Esophagus squamous epithelium (tissue), 5 donors: ENCODE measurements at places on chromosomes 3 and 15.

- no peak for DNase-seq
These were observed 727 bp upstream of the TM2D3 start for GRCh38 chr15:101652786-101653430.

DNA sequence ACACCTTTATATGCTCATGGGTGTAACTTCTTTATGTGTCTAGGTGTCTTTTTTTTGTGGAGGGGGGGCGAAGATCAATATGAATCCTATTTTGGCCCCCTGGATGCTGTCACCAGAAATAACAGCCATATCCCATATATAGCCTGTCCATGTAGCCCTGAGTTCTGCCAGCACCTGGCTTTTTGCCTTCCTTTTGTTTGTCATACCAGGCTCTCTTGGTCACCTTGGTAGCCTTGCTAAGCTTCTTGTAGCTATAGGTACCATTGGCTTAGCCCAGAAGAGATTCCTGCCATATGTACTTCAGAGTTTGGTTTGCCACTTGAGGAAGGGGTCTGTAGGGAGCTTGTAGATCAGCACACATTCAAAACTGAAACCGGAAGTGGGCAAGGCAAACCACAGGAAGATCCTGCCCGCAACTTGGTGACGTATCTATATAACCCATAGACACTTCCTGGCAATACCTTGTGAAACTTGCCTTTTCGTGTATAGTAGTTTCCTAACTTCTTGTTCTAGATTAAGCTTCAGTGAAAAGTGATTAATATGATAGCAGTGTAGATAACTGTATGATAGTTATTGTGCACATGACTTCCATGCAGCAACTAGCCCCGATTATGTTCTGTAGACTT lies 11.9 kb downstream of the RASA2 start:
- DNase-seq: peak; percentile 47

- no peak for DNase-seq
These were observed 33.3 kb downstream of the AMOTL2 start for GRCh38 chr3:134340982-134341365.

DNA sequence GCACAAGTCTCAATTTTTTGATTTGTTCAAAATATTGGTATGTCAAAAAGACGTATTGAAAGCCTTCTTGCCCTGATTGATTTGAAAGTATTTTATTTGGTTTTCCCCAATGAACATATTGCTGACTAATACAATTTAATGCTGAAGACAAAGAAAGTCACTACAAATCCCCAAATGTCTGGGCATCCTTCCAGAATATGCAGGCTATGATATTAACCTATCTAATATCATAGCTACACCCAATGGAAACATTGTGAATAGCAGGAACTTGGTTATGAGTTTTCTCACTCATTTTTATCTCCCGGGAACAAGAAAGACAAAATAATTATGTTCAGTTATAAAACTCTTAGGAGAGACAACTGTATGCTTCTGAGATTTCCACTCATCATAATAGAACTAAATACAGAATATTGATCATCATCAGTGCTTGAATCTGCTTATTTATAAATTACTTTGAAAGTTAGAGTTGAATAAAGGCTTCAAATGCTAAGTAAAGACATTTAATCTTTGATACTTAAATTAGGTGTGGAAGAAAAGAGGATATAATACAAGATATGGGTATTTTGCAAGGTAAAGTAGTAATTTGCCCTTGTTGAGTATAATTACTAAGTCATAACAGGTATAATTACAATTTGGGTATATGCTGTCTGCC lies 483.9 kb downstream of the RBMS3 start:
- DNase-seq: no peak

DNA sequence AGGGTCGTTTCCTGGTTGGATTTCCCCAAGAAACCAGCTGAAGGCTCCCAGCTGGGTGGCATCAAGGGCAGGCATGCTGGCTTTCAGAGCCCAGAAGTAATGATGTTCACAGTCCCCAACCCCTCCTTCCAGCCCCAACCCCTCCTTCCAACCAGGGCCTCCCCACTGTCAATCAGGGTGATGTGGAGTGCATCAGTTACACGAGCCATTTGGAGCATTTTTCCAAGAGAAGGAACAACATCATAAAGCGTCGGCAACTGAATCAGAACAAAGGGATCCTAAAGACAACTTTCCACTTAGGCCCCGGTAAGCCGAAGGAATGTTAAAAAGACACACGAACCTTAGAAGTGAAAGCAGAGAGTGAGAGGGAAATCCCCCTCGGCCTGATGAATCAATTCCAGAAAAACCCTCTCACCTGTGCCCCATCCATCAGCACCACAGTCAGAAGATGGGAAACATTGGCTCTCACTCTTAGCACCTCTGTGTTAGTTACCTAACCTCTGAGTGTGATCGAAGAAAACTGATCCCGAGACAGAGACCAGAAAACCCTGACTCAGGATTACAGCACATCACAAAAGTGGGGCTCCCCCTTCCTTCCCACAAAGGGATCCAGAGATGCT lies 101.2 kb upstream of the WNT5A start:
- DNase-seq: no peak

DNA sequence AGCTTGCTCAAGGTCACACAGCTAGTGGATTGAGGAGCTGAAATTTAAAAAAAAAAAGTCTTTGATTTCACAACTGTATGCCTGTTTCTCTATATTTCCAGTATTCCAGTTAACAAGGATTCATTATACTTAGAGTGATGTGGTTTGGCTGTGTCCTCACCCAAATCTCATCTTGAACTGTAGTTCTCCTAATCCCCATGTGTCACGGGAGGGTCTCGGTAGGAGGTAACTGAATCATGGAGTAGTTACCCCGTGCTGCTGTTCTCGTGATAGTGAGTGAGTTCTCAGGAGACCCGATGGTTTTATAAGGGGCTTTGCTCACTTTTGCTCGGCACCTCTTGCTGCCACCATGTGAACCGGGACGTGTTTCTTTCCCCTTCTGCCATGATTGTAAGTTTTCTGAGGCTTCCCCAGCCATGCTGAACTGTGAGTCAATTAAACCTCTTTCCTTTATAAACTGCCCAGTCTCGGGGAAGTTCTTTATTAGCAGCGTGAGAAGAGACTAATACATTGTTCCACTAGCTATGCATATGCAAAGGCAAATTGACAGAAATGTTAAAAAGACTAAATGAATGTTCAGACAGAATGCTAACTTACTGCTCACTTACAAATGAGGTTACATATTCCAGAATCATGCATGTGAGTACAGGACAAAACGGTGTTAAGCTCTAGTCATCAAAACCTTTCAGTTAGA lies 1101.9 kb downstream of the ROBO1 start:
- DNase-seq: no peak

DNA sequence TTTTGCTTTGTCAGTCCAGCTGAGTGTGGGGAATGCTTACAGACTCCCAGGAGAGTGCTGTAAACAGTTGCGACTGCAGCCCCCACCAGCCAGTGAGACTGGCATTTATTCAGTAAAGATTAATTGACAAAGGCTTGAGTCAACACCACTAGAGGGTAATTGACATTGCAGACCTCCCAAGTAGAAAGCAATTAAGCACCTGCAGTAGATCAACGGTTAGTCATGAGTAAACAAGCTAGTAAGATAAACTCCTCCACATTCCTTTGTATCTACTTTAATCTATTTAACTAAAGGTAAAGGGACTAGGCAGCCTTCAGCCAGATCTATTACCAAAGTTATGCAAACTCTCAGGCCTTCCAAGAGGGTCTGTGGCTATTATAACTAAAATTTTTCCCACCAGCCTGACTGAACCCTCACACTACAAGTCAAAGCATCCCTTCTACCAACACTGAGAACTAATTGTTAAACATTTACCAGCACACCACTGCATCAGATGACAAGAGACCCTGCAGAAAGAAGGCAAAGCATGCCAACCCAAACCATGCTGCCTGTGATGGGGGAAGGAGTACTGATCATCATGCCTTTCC lies 30.5 kb upstream of the GALNT15 start:
- DNase-seq: no peak

GRCh38 chr3:77524463-77524862 lies 484.6 kb downstream of the ROBO2 start:
- DNase-seq: no peak

GRCh38 chr3:171977441-171977840 lies 61.9 kb upstream of the FNDC3B start:
- no peak for DNase-seq

DNA sequence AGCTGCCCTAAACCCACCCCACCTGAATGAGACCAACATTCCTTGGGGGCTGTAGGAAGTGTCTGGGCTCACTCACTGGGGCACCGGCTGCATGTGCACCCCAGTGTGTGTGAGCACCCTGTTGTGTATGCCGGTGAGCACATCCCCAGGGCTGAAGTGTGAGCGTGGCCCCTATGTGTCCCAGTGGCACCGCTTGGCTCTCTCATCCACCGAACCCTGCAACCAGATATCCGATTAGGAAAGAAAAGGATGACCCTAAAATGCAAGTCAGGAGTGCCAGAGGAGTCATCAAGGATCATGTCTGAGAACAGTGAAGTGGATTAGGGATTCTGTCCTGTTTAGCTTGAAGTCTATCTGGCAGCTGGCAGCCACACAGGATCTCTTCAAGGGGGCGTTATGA lies 84.0 kb upstream of the ALDH1L1 start:
- DNase-seq: no peak

- DNase-seq: no peak
These were observed 1.6 kb downstream of the NXPE3 start for GRCh38 chr3:101780661-101781060.

DNA sequence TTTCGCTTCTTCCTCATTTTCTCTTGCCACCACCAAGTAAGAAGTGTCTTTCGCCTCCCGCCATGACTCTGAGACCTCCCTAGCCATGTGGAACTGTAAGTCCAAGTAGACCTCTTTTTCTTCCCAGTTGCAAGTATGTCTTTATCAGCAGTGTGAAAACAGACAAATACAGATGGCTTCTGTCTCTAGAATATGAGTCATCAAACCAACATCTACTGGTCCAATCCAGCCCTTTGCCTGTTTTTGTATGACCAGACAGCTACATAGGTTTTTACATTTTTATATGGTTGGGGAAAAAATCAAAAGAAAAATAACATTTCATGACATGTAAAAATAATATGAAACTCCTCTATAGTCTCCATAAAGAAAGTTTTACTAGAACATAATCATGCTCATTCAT lies 118.7 kb upstream of the PTPRG start:
- no peak for DNase-seq

DNA sequence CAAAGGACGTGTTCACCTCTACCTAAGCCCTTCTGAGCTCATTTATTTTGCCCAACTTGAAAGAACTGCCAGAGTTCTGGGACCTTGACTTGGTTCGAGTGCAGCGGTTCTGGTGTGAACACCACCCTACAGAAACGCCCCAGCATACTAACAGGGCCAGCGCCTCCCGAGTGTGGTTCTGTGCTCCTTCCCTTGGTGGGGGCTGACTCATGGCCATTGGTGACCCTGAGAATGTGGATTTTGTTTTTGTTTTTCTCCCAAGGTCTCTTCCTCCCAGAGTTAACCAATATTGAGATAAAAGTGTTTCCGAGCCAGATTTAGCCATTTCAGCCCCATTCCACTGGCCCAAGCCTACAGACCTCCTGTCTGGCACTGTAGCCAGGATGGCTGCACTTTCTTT lies 27.9 kb downstream of the SEMA7A start:
- no peak for DNase-seq

DNA sequence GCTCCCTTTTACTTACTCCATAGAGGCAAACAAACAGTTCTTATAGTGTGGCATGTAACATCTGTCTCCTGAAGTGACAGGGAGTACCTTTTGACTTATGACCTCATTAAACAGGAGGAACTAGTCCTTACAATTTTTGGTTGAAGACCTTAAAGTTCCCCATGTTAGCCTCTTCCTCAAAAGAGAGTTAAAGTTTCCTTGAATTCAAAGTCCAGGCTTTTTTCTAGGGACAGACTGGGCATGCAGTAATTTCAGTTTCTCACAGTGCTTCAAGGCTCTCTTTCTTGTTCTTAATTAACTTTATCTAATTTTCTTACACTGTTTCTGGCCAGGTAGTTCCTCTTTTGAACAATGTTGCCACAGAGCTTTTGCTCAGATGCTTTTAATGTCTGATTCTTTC lies 12.1 kb downstream of the GOLM2 start:
- no peak for DNase-seq

GRCh38 chr3:111592936-111593335 lies 2.2 kb downstream of the ZBED2 start:
- DNase-seq: no peak

GRCh38 chr15:50068016-50068415 lies 51.0 kb downstream of the ATP8B4 start:
- no peak for DNase-seq

DNA sequence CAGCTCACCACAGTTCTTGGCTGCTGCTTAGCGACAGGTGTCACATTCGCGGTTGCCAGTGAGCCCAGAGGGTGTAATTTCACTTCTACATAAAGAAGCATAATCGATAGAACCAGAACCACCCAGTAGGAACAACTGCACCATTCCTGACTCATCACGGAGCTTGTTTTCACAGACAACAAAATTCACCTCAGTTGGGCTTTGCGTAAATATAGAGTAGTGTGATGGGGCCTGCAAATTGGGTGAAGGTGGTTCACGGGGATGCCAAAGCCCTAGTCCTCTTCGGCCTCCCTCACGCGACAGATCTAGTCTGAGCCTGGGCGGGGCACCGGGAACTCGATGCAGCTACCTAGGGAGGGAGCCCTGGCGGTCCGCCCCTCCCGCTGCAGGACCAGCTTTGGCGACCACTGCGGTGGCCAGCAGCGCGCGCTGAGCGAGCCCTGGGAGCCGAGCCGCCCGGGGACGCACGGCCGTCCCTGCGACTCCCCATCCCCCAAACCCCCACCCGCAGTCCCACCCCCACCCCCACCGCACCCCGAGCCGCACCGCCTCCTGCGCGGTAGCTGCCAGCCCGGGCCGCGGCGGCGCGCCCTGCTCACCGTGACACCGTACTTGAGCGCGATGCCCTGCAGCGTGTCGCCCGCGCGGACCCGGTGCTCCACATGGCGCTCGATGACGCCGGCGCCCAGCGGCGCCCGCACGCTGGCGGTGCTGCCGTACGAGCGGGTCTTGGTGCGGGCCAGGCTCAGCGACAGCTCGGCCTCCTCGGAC lies 519 bp downstream of the LYSMD2 start:
- DNase-seq: no peak

DNA sequence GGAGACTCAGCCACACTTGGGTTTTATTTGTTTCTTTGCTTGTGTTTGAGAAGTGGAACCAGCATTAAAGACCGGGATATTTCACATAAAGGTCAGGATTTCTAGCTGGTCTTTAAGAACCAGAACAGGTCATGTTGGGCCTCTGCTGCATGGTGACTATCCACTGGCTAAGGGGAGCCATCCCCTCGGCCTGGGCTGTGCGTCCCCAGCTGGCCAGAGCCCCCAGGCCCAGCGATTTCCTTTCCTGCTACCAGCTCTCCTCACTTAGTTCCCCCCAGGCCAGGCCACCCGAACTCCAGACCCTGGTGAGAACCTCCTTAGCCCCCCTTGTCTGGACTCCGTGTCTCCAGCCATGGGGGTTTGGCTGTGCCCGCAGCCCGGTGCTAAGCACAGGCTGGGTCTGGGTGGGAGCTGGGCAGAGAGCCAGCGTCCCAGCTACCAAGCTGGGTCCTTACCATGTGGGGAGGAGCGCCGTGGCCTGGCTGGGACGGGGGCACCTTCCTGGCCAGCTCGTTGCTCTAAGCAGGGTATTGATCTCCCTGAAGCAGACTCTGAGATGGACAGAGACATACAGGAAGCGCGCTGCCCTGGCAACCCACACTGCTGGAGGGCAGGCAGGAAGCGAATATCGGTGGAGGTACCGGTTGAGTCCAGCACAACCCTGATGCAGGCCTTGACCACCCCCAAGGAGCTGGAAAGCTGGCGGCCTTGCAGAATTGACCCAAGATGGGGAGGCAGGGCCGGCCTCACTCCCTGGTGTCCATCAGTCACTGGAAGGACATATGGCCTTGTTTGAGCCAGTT lies 49.4 kb downstream of the KLF15 start:
- DNase-seq: no peak

- no peak for DNase-seq
These were observed 70.3 kb upstream of the BBX start for GRCh38 chr3:107452436-107452835.

- no peak for DNase-seq
These were observed 125.1 kb upstream of the SLC25A36 start for GRCh38 chr3:140816372-140817195.
